Psoas muscle (tissue), 8 donors: ENCODE measurements at places on chromosomes 2 and 18. TPM values are rescaled to one million over a fixed set of nuclear protein-coding genes. Genes with fewer than 3 reads are reported as not detected.

- DNase-seq, result no peak
Observed at GRCh38 chr2:236940916-236941520, 144.7 kb upstream of the COPS8 start.

GRCh38 chr2:110931648-110932047 is 189.1 kb upstream of the BCL2L11 start:
- no peak for DNase-seq

GRCh38 chr2:58070765-58071164 is 24.2 kb downstream of the VRK2 start:
- DNase-seq, result no peak

- DNase-seq, result no peak
Observed at GRCh38 chr2:174683392-174683759, 80.9 kb downstream of the CHRNA1 start.

DNA sequence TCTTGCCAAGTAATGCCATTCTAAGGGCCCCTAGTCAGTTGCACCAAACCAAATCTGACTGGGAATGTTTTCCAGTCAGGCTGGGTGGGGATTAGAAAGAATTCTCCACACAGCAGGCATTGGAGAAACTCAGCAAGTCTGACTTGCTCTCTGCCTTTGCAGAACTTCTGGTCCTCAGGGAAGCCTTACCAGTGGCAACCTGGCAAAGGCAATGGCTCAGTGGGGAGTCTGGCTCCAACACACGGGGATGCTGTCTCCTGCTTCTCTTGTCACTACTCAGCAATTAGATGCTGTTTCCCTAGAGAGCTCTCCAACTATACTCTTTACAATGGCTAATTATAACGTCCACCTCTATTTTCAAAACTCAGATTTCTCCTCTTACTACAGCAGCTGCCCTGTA is 810.7 kb downstream of the LRRTM4 start:
- no peak for DNase-seq

DNA sequence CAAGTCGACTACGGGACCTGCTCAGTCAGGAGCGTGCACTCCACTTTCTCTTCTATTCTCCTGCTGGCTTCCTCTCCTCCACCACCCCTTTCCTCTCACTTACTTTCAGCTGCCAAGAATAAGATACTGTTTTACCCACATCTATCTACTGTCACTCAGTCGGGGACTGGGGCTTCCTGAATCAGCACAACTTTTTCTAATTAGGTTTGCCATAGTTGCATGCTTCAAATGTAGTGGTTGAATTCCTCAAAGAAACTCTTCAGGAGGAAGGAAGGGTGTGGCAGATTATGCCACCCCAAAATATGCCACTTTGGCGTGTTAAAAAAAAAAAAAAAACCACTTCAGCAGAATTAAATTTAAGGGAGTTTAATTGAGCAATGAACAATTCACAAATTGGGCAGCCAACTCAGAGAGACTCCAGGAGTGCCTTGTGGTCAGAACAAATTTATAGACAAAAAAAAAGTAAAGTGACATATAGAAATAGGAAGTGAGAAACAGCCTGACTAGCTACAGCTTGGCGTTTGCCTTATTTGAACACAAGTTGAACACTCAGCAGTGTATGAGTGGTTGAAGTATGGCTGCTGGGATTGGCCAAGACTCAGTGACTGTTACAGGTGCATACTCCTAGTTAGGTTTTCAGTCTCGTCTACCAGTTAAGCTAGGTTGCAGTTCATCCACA is 32.5 kb upstream of the RMDN2 start:
- no peak for DNase-seq

- no peak for DNase-seq
Observed at GRCh38 chr18:80029690-80030089, 4.5 kb upstream of the RBFA start.

GRCh38 chr2:174615871-174616436 is 18.4 kb upstream of the WIPF1 start:
- no peak for DNase-seq

GRCh38 chr2:239876271-239876947 is 148.7 kb downstream of the NDUFA10 start:
- no peak for DNase-seq

GRCh38 chr2:106189325-106189724 is 4.8 kb downstream of the UXS1 start:
- DNase-seq, result no peak

GRCh38 chr2:54038835-54039234 is 68.0 kb upstream of the PSME4 start:
- DNase-seq, result no peak

- no peak for DNase-seq
Observed at GRCh38 chr2:183495589-183496267, 371.5 kb downstream of the NUP35 start.

The ITPRIPL1 gene
- total RNA-seq, result 1.1 TPM

The DNAJC5G gene
- total RNA-seq, result not detected

The UGT1A10 gene
- total RNA-seq, result not detected

The ARHGEF4 gene
- total RNA-seq, result 3.6 TPM

The RBKS gene
- 3.7 TPM for total RNA-seq

The MAP2 gene
- total RNA-seq, result 6.5 TPM

The CAPN13 gene
- not detected for total RNA-seq

The ESPNL gene
- total RNA-seq, result 0.17 TPM

The FAP gene
- total RNA-seq, result 4.2 TPM
